Fibroblast of skin of left biceps (primary cell): ENCODE measurements at places on chromosomes 4 and X.
A peak's percentile ranks its signal among the peaks of the same experiment; 100 is the strongest.

DNA sequence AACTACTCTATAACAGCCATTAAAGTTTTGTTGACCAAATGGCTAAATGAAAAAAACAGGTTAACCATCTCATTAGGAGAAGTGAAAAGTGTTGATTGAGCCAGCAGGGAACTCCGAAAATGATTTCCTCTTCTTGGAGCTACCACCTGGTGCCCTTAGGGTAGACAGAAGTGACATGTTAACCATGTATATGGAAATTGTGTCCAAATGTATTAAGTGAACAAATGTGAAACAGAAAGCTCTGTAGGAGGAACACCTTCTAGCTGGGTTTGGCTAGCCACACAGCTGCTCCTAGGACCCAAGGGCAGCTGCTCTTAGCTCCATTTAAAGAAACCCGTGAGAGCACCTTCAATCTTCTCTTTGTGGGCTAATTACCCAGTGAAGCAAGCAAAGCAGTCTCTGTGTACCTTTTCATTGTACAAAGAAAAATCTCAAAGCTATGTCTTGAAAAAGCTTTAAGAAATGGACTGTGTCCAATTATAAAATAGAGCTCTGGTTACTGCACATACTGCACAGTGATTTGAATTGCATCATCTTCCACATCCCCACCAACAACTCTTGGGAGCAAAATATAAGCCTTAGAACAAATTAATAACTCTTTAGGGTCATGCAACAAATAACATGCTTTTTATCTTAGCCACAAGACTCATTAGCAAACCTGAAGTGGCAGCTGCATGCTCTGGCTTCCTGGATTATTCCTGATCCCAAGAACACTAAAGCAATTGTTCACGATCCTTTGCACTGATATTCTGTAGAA is 59.2 kb upstream of the PARM1 start:
- no peak for DNase-seq

GRCh38 chrX:115357326-115358120 is 68.0 kb downstream of the LUZP4 start:
- no peak for DNase-seq

GRCh38 chrX:24846550-24847150 is 152.9 kb downstream of the POLA1 start:
- no peak for DNase-seq

GRCh38 chr4:1218634-1219565 is 30.0 kb downstream of the CTBP1 start:
- DNase-seq: no peak

DNA sequence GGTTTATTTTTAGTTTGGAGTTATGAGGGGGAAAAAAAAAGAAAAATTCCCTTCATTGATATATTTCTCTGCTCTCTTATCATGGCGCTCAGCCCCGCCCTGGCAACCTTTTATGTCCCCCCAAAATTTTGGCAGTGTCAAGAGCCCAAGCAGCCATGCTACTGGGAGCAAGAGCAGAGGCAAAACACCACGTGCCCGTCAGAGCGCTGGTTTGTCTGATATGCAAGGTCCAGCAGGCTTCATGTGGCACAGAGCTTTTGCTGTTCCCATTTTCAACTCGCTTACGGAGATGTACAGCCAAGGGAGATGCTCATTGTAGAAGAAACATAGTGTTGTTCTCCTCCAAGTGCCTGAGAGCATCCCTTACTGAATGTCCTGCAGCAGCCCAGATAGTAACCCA is 27.3 kb downstream of the SLITRK2 start:
- no peak for DNase-seq

GRCh38 chr4:132026816-132027215 is 1122.3 kb upstream of the PCDH10 start:
- DNase-seq: no peak

- no peak for DNase-seq
Measured at GRCh38 chr4:1473718-1474117, 67.5 kb upstream of the NKX1-1 start.

DNA sequence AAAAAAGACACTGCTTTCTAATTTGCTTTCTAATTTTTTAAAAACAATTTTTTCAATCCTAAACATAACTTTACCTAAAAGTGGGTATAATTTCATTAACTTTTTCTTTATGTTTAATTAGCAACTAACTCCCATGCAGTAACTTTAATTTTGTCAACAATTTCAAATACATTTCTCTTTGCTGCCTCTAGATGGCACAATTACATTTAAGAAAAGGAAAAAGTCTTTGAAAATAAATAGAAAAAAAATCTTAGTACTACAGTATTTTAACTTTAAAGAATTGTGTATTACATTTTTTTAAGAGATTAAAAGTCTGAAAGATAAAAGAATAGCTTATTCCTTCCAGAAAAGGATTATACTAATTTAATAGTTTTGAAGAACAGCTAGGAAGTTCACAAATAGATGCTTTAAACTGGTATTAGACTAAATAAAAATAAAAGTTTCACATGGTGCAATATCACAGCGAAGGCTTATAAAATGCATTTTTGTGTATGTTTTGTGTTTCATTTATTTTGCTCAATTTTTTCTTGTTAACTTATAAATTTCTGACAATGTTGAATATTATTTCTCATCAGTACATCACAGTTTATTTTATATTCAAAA is 105.1 kb downstream of the ADGRA3 start:
- DNase-seq: no peak

- no peak for DNase-seq
Measured at GRCh38 chrX:118218079-118218478, 101.5 kb upstream of the KLHL13 start.

DNA sequence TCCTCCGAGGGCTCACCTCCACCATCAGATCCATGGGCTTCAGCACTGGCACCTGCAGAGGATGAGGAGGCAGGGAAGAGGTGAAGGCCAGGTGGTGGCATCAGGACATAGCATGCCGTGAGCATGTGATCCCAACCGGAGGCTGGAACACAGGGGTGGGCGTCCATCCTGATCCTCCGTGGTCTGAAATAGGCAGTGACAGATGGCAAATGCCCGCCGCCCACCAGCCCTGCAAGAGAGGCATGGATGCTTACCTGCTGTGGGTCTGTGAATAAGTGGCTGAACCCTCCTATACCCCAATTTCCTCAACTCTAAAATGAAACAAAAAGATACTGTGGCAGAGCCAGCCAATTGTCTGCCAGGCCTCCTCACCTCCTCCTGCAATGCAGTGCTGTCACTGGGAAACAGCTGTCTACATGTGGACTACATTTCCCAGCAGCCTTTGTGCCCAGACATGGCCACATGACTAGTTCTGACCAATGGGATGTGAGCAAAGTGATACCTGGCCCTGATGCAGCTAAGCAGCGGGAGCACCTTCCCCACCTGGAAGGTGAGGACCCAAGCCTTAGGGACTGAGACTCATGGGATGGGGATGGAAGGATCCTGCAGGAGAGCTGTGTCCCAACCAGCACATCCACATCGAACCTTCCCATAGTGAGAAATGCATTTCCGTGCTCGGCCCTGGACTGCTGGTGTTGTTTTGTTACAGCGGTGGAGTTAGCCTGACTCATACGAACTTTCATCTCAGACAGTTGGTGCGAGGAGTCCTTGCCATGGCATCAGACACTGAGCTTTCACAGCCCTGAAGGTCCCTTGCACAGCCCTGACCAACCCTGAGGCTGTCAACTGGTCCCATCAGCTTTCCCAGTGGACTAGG is 99.5 kb downstream of the PPP2R2C start:
- no peak for DNase-seq

DNA sequence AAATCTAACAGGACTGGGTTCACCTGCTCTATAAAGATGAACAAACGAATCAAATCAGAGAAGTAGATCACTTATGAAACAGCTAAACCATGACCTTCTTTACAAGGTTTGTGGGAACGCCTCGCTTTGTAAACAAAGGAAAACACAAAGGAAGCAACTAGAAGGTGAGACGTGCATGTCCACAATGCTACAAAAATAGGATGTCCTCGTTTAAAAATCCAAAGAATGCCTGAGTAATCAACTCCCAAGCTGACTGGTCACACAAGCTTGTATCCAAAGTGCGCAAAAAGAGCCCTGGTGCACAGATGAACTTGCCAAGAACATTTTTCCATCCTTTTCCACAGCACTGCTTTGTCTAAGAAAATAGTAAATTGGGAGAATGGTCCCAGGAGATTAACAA is 6.3 kb upstream of the SH3KBP1 start:
- DNase-seq: no peak

DNA sequence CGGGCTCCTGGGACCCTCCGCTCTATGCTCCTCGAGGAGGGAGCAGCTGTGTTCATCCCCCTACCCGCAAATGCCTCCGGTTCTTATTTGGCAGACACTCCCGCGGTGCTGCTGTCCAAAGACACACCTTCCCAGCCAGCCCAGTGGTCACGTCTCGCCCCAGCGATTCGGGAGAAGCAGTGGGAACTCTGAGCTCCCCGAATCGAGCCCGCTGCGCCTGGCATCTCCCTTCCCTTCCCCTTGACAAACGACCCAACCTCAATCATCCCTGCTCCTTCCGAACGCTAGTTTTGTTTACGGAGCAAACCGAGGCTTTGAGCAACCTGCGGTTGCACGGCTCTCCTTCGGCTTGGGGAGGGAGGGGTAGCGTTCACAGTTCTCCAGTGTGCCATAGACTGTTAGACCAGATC is 317 bp upstream of the FRMPD4 start:
- no peak for DNase-seq

GRCh38 chr4:76722838-76723237 is 175.1 kb downstream of the SOWAHB start:
- no peak for DNase-seq

- DNase-seq: no peak
Measured at GRCh38 chrX:57901466-57901865, 8.8 kb downstream of the ZXDA start.

DNA sequence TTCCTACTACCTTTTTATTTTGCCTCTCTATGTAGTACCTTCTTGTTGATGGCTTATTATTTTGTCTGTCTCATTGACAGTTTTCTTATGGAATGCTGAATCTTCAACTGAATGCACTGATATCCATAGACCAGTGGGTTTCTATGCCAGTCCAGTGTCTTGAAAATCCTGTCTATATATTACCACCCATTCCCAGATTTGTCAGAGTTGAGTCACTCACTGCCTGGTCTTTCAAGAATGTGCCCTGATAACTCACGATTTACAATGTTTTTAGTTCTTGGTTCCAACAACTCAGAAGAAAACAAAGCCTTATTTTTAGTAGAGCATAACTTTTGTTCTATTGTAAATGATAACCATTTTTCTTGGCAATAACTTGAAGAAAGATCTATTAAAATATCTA is 606.0 kb upstream of the PITX2 start:
- DNase-seq: no peak

DNA sequence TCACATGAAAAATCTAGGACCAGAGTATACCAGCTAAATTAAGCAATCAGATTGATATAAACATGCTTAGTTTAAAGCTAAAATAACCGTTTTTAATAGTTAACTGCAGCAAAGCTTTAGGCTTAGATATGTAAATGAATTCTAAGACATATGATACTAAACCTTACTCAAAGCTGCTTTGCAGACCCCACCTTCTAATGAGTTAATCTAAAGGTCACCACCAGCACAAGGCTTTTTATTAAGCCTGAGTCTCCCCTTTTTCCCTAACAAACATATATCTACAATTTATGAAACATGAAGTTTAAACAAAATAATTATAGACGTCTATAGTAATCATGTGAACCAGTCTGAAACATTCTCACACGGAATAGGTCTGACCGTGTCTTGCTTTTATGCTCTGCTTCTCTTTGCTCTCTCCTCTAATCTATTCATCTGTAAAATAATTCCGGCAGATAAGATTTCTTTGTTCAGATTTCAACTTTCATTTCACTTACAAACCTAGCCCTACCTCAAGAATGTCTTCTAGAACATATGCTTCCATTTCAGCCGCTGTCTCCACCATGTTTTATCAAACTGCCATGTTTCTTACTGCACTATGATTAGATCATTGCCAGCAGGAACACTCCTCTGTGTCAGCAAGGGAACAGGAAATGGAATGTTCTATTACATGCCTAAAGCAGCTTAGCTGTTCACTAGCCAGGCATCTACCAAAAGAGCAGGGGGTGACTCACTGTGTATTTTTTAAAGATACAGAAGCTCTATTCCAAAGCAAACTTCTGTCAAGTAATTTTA is 35.9 kb downstream of the ANKRD17 start:
- DNase-seq: peak; percentile 80

DNA sequence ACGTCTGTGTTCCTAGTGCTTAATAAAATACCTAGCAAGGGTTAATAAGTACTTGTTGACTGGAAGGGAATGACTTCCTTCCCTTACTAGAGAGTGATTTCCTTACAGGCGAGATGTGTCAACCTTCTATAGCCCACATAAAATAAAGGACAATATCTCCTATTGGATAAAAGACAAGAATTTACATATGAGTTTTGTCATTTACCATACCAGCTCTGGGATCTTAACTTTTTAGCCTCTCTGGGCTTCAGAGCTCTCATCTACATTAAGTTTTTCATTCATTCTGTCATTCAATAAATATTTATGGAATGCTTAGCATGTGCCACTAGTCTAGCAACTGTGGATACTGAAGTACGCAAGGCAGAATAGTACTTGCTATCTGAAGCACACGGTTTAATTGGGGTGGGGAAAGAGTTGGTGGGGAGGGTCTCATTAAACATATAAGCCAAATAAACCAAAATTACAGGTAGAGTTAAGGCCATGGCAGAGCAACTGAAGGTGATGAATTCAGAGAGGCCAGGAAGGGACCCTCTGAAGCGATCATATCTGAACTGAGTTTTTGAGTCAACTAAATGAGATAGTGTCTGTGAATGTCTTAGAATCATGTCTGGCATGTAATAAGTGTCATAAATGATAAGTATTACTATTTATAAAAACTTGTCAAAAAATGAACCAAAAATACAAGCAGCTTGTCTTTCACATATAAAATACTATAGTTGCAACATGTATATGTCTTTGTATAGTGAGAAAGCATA is 91.6 kb upstream of the BMP2K start:
- DNase-seq: peak; percentile 30

DNA sequence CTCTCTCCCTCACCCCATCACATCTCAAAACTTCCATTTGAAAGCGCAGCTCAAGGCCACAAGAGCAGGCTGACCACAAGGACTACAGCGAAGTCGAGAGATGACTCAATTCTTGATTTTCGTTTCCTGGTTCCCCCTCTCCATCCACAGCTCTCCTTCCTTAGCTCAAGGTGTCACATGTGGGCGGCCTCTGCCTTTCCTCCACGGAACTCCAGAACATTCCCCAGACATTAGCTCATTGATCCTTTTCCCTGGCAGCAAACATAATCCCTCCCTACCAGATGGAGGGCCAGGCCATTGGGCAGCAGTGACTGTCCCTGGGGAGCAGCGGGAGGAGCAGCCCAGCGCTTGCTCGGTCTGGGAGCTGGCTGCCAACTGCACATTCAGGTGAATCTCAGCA is 56.3 kb downstream of the CCDC149 start:
- DNase-seq: no peak

GRCh38 chr4:3851881-3852280 is 85.7 kb downstream of the ADRA2C start:
- DNase-seq: no peak

GRCh38 chr4:156971676-156972378 is at the start of gene PDGFC:
TSS of gene PDGFC (minus strand) at chr4:156971799. CDS start at chr4:156970903, 896 bp downstream.
- no peak for DNase-seq

- no peak for DNase-seq
Measured at GRCh38 chr4:98469771-98470170, 188.6 kb downstream of the TSPAN5 start.

GRCh38 chr4:103499094-103499493 is 220.7 kb downstream of the TACR3 start:
- peak; percentile 42 for DNase-seq
